ENCODE measurements at places on chromosomes 12 and 14. TPM values are rescaled to one million over a fixed set of nuclear protein-coding genes. Genes with fewer than 3 reads are reported as not detected.

Gene COL2A1
- 11.2 TPM for total RNA-seq

Gene RNU7-1
- not detected for total RNA-seq

Gene DHRS2
- 2.1 TPM for total RNA-seq

Gene ESRRB
- total RNA-seq = not detected

Gene CACNA2D4
- total RNA-seq = 0.26 TPM

Gene P2RX2
- not detected for total RNA-seq

Gene TPPP2
- not detected for total RNA-seq

Gene RD3L
- total RNA-seq = not detected

Gene WNT1
- total RNA-seq = not detected

Gene KRT5
- total RNA-seq = 0.25 TPM

Measured in astrocyte (in vitro differentiated cells and primary cell).